ENCODE measurements at places on chromosomes 7 and 10.

- no peak for DNase-seq
These were observed 1.6 kb upstream of the COX19 start for GRCh38 chr7:976901-977325.

DNA sequence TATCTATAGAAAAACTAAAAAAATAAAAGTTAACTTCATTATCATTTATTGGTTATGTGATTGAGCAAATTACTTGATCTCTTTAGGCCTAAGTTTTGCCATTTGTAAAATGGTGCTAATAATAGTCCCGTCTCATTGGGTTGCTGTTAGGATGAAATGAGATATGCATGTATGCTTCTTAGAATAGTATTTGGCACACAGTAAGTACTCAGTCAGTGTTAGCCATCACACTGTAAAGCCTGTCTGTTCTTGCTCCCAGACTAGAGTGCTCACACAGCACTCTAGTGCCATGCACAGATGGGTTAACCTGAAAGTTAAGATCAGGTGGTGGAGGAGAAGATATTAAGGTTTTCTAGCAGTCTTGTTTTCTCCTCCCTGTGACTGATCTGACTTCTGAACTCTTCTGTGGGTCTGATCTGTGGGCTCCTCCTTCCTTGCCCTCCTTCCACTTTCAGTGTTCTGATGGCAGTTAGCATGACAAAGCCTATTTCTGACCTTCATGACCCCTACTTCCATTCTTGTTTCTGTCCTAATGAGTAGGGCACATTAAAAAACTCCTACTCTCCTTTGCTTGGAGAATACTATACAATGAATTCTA lies 167.5 kb downstream of the RNLS start:
- DNase-seq = no peak

DNA sequence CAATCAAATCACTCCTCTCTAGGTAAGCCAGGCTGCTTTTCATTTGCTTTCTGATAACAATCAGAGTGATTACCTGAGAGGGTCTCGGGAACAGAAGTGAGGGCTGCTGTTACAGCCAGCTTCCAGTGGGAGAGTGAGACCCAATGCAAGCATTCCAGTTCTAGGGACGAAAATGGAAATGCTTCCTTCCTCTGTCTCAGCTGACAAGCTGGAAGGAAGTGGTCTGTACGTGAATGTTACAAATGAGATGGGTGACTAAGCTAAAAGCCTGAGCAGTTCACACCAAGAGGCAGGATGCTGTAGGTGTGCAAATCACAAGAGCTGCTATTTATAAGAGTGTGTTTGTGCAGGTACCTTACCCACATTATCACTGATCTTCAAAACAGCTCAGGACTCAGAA lies 772.4 kb downstream of the GRID1 start:
- DNase-seq = no peak

DNA sequence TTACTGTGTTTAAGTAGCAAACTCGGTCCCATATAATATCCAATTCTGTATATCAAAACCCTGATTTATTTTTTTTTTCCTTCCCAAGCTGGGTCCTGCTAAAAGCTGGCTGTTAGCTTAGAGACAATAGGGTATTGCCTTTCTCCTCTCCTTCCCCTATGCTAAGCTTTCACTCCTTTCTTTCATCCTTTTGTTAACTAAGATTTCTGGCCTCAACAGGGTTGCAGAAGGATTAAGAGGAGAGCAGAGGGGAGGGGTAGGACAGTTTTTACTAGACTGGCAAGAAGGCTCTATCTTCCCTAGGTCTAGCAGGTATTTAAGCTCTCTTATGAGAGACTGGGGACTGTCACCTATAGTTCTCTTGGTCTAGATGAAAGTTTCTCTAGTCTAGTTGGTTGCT lies 229.2 kb downstream of the KCND2 start:
- DNase-seq = no peak

- no peak for DNase-seq
These were observed 661.1 kb upstream of the ANKRD30A start for GRCh38 chr10:36464291-36464690.

GRCh38 chr7:127904670-127904985 lies 126.6 kb downstream of the LRRC4 start:
- DNase-seq = no peak

DNA sequence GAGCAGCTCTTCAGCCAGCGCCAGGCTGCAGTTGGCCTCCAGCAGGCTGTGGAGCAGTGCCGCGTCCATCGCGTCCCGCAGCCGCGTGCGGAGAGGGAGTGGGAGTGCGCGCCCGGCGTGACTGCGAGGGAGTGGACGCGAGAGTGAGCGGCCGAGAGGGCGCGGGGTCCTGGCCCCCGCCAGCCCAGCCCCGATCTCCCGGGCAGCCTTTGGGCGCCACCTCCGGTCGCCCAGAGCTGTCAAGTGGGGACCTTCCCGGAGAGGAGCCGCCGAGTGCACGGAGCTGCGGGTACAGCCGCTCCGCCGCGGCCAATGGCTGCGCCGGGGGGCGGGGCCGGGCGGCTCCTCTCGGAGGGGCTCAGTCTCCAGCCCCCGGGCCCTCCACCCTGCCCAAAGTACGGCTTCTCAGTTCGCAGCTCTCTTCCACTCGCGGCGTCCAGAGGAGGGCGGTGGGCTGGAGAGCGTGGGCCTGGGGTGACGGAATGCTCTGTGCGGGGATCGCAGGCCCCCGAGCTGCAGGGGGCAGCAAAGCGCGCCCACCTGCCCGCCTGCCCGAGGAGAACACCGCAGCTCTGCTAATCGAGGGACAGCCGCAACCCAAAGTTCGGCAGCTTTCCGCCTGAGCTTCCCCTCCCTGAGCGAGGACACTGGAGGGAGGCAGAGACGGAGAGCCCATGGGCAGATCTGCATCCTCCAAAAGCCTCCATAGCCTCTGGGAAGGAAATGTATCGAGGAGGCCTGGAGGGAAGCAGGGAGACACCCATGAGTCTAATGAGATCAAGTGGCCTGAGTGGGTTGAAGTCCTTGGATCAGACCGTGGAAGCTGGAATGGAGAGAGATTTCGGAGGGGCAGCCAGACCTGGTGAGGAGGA lies at the start of gene CRHR2:
Gene CRHR2 (minus strand): TSS at position 245 of the 872 bp plus-strand sequence. CDS start 176 bp downstream, at position 69.
- no peak for DNase-seq

- DNase-seq = no peak
These were observed 40.6 kb downstream of the GHRHR start for GRCh38 chr7:31004393-31004792.

- no peak for DNase-seq
These were observed 41.8 kb downstream of the NCAPG2 start for GRCh38 chr7:158662610-158663427.

GRCh38 chr10:55704950-55705349 lies 656.1 kb downstream of the ZWINT start:
- no peak for DNase-seq

- no peak for DNase-seq
These were observed 2.8 kb upstream of the AHCYL2 start for GRCh38 chr7:129222064-129222463.

GRCh38 chr7:46850563-46851330 lies 731.2 kb downstream of the TNS3 start:
- DNase-seq = no peak

- DNase-seq = no peak
These were observed 453 bp downstream of the SFMBT2 start for GRCh38 chr10:7410301-7410861.

DNA sequence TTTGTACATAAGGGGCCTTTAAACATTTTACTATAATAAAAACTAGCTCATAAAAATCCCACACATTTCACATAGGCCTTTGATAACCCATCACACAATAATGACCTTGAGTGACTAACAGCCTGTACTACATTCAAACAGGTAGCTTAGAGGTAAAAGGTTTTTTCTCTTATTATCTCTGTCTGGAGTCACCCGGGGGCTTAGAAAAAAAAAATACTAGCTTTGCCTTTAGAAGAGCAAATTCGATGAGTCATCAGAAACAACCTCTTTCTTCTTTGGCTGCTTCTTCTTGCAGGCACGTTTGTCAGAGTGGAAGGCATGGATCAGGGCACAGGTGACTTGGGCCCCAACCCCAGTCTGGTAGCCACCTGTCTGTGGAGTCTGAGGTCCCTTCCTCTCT lies 43.4 kb upstream of the ADO start:
- DNase-seq = no peak

DNA sequence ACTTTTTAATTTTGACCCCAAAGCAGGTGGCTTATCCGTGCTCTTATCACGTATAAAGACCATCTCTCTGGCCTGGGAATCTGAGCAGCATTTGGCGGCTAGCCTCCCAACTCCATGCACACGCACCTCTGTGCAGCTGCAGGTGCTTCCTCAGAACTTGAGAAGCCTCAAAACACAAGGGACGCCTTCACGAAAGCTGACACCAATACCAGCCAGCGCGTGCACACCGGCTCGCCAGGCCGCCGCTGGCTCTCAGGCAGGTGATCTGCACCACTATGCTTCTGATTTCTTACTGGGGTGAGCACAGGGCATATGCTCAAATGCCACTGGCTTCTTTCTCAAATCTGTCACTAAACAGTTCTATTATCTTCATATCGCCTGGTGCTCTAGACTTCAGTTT lies 145.0 kb downstream of the PARD3 start:
- DNase-seq = no peak

GRCh38 chr10:132724446-132724845 lies 61.5 kb downstream of the NKX6-2 start:
- DNase-seq = peak; percentile 96

- DNase-seq = no peak
These were observed 136.9 kb downstream of the CFTR start for GRCh38 chr7:117616694-117617093.

DNA sequence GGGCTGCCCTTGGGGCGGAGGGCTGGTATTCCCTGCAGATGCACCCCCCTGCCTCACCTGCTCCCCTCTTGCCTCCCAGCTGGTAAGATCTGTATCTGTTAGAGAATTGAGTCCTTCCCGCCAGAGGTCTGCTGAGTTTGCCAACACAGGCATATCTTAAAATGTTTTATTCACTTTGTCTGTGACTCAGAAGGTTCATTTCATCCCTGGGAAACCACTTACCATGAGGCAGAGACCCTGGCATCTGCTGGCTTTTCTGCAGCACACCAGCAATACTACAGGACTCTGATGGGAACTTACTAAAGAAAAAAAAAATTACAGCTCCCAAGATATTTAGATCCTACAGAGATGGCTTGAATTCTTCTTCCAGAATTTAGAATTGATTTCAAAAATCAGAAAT lies 131.3 kb downstream of the PLPP4 start:
- no peak for DNase-seq

DNA sequence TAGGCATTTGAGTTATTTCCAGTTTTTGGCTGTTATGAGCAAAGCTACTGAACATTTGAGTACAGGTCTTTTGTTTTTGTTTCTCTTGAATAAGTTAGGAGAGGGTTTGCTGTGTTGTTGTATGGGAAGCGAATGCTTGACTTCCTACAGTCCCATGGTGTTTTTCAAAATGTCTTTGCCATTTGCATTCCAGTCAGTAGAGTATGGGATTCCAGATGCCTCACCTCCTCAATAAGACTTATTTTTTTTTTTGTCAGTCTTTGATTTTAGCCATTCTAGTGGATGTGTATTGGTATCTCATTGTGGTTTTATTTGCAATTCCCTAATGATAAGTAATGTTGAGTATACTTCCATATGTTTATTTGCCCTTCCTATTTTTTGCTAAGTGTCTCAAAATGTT lies 19.4 kb downstream of the CDK13 start:
- no peak for DNase-seq

DNA sequence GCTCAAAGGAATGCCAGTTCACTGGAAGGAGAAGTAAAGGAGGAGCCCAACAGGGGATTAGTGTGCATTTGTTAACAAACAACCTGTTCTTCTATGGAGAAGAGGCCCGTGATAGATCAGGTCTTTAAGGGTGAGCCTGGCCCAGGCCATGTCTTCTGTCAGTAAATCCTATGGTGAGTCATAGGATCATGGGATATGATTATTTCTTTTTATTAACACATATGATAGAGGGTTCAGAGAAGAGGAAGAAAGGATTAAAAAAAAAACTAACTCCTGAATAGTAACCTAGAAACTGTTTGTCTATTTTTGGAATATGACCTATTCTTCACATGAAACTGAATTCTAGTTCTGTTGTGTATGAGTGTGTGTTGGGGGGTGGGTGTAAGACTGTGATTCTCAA lies 70.4 kb downstream of the GPR158 start:
- DNase-seq = no peak

- DNase-seq = no peak
These were observed 5.7 kb downstream of the KIAA1549 start for GRCh38 chr7:138975343-138976104.

GRCh38 chr7:135761751-135762488 lies 13.3 kb upstream of the FAM180A start:
- no peak for DNase-seq

DNA sequence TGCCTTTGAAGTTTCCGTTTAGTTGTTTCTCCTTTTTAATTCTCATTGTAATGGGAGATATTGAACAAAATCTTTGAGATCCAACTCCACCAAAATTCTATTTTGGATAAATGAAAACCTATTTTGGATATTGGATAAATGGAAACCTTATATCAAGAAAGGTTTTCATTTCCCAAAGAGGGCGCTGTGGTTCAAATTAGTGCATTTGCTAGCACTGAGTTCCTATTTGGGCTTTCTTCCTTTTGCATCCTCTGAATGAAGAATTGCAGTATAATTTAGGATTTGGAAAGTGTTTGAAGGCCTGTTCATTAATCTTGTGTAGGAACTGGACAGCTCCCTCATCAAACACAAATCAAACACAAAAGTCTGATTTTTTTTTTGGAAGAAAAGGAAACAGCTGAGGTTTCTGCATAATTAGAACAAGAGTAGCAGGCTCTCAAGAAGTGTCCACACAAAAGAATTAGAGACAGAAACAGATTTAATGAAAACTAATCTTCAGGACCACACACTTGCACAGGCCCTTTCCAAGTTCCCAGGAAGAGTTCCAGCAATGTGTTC lies 80.8 kb upstream of the KLF14 start:
- peak; percentile 19 for DNase-seq

Data from fibroblast of skin of left quadriceps (primary cell).